ENCODE measurements at places on chromosomes 5 and 9. TPM values are rescaled to one million over a fixed set of nuclear protein-coding genes. Genes with fewer than 3 reads are reported as not detected.

The NOL6 gene
- 40.6 TPM for polyA plus RNA-seq

DNA sequence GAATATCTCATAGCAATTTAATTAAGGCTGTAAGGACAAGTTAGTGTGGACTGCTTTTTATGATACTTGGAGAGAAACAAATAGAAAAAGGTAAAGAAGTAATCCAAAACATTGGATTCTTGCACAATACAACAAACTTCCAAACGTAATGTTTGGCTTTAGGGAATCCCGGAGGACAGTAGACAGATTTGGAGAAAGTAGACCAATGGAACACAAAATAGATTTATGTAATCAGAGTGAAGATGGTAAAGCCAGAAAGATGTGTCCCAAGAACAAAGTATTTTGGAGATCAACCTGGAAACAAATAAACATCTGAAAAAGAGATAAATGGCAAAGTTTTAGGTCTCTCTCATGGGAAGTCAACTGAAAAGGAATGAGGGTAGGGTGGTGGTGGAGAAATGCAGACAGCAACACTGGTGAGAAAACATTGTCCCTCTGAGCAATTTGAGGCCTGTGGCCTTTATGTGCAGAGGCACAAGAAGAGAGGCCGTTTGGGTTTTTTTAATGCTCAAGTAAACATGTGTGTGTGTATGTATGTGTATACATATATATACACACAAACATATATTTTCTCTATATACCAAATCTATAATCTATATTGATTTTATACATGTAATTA, 620.6 kb downstream of the PDE4D start:
- DNase-seq, result no peak
- H3K27me3 ChIP-seq, result peaks cover 1% of the 10 kb centered on the region
- H3K4me3 ChIP-seq, result no peak overlapping the region
- H3K27ac ChIP-seq, result no peak overlapping the region
- H3K4me1 ChIP-seq, result no peaks in the 10 kb centered on the region

GRCh38 chr5:15555176-15555575, 55.2 kb downstream of the FBXL7 start:
- H3K4me1 ChIP-seq, result no peaks in the 10 kb centered on the region
- H3K36me3 ChIP-seq, result no peaks in the 10 kb centered on the region
- H3K27me3 ChIP-seq, result no peaks in the 10 kb centered on the region
- no peak overlapping the region for H3K4me3 ChIP-seq

The PCDHA5 gene
- polyA plus RNA-seq, result not detected

GRCh38 chr9:122991370-122991830, 42.1 kb upstream of the GPR21 start:
- H3K27me3 ChIP-seq, result no peaks in the 10 kb centered on the region
- no peaks in the 10 kb centered on the region for H3K36me3 ChIP-seq
- no peaks in the 10 kb centered on the region for H3K4me1 ChIP-seq
- peak; percentile 23 for DNase-seq

DNA sequence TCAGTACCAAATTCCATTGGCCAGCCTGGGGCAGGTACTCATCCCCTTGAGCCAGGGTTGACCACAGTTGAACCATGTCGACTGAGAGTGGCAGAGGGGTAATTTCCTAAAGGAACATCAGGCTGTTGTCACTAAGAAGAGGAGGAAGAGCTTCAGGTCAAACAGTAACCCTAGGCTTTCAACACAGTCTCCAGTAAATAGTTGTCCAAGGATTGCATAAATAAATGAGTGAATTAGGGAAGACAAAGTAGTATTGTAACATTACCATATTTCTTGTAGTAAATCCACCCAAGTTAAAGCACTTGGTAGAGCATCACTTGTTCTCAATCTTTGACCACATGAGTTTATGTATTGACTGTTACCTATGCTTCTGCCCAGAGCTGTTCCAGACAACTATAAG, 7.4 kb downstream of the PSAT1 start:
- DNase-seq, result no peak
- peaks cover 3% of the 10 kb centered on the region for H3K36me3 ChIP-seq
- H3K4me3 ChIP-seq, result no peak overlapping the region
- H3K27me3 ChIP-seq, result no peaks in the 10 kb centered on the region
- no peaks in the 10 kb centered on the region for H3K4me1 ChIP-seq

- H3K4me3 ChIP-seq, result no peak overlapping the region
- no peaks in the 10 kb centered on the region for H3K27me3 ChIP-seq
- H3K36me3 ChIP-seq, result no peaks in the 10 kb centered on the region
- no peak for DNase-seq
- no peaks in the 10 kb centered on the region for H3K4me1 ChIP-seq
- H3K27ac ChIP-seq, result no peak overlapping the region
These were observed 663.8 kb upstream of the KLF4 start for GRCh38 chr9:108153416-108153815.

All from GM12878 (cell line).